ENCODE measurements at places on chromosomes 4 and X.

DNA sequence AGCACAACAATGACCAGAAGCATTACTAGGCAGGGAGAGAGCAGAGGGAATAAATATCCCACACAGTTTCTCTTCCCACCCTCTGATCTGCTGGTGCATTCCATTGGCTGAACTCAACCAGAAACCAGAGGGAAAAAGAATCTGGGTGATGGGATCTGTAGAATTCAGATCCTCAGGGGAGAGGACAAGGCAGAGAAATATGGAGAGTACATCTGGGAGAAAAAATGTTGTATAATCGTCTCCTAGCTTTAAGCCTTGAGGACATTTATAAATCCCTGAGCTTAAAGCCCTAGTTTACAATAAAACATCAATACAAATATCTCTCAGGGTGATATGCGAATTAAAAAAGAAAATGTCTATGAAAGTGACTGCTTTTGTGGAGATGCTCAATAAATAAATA is 368.1 kb upstream of the MAD2L1 start:
- no peak for DNase-seq

DNA sequence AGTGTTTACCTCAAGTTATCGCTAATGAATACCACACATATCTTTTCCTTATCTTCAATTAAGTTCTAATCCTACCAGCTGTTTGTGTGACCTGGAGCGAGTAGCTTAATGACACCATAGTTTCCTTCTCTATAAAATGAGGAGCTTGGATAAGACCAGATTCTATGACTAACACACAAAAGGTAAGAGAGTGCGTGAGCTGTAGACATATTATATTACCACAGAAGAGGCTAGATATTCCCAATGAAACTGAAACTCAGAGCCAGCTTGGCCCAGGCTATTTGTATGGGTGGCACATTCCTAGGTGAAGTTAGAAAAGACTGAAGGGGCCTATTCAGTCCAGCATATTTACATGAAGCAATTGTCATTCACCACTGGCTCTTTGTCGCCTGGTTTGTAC is 30.2 kb downstream of the ASB5 start:
- no peak for DNase-seq

DNA sequence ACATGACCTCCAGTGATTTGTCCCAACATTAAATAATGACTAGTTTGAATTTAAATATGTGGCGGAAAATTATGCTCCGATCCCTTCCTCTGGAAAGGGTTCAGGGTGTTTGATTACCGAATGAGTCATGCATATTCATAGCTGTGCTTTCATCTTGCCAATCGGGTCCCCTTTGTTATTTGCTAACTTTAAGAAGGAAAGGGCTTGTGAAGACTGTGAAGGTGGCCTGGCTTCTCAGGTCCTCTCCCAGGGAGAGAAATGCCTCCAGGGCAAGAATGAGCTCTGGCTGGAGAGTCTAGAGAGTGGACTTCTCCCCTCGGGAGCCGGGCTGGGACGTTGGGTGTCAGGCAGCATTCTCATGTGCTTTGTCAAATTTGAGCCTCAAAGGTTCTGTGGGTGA is 155.5 kb upstream of the PSAPL1 start:
- DNase-seq: no peak

DNA sequence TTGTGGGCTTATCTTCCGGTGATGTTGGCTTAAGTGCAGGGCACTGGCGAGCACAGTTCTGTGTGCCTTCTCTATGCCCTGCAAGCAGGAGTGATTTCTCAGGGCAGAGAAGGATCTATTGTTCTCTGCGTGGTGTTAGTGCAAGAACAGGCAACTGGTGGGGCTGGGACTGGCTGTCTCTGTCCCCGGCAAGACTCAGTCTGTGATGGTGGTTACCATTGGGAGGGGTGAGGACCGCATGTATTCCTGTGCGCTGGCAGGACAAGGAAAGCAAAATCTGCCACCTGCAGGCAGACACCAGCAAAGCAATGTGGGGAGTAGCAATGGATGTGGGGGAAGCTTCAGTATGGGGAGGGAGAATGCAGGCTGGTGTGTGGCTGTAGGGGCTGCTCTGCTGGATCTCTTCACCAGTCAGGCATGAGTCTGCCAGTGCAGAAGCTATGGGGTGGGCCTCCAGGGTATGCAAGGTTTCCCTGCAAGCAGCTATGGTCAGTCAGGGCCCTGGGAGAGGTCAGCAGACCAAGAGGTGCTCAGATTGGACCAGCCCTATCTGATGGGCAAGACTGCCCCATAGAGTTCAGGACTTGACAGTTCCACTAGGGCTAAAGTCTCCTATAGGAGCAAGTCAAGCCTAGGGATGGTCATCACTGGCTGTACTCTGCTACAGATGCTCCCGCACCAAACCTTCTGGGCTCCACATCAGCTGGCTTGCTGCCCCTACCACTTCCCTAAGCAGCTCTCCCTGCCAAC is 16.8 kb downstream of the PF4 start:
- DNase-seq: no peak

DNA sequence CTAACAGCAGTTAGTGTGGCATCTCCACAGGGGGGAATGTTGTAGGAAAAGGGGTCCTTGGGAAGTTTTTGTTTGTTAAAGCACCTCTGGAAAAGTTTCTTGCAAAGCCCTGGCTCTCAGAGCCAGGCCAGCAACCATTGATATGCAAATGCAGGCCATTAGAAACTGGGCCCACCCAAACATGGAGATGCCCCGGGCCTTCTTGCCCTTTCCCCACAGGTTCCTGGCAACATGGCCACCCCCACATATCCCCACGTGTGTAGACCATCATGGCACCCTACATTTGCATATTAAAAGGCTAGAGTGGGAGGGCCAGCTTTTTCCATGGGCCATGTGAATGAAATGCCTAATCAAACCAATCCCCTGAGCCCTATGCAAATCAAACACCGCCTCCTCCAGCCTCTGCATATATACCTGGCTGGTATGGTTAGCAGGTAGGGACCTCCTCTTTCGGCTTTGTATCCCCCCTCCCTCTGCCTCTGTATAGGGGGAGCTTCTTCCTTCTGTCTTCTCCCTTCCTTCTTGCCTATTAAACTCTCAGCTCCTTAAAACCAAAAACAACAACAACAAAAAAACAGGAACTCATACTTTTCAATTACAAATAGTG is 44.0 kb upstream of the ZCCHC13 start:
- DNase-seq: no peak

- DNase-seq: no peak
Observed at GRCh38 chr4:139574641-139575040, 18.6 kb upstream of the SETD7 start.

- no peak for DNase-seq
Observed at GRCh38 chr4:117376692-117377091, 291.3 kb upstream of the TRAM1L1 start.

- no peak for DNase-seq
Observed at GRCh38 chr4:54784161-54784671, 126.5 kb downstream of the KIT start.

DNA sequence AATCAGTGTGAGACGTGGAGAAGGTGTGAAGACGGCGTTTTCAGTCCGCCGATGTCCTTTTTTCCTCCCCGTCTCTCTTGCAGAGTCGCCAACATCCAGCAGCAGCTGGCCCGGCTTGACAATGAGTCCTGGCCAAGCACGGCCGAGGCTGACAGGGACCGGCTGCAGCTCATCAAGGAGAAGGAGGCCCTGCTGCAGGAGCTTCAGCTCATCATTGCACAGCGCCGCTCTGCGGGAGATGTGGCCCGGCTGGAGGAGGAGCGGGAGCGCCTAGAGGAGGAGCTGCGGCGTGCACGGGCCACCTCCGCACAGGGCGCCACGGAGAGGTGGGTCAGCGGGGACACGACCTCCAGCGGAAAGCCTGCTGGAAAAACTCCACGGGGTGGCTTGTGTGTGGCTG is 47.1 kb upstream of the CLCN4 start:
- DNase-seq: no peak

- no peak for DNase-seq
Observed at GRCh38 chr4:93184053-93184452, 644.5 kb upstream of the ATOH1 start.

DNA sequence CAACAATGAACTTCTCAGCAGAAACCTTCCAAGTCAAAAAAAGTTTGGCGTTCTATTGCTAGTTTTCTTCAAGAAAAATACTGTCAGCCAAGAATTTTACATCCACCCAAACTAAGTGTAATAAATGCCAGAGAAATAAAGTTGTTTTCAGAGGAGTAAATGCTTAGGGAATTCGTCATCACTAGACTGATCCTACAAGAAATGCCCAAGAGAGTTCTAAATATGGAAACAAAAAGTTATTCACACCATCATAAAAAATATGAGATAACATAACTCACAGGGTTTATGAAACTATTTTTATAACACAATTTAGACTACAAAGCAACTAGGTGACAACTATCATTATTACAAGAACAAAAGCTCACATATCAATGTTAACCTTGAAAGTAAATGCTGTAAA is 259.5 kb upstream of the GABRA2 start:
- DNase-seq: no peak

- no peak for DNase-seq
Observed at GRCh38 chr4:27366104-27366823, 505.6 kb downstream of the STIM2 start.

DNA sequence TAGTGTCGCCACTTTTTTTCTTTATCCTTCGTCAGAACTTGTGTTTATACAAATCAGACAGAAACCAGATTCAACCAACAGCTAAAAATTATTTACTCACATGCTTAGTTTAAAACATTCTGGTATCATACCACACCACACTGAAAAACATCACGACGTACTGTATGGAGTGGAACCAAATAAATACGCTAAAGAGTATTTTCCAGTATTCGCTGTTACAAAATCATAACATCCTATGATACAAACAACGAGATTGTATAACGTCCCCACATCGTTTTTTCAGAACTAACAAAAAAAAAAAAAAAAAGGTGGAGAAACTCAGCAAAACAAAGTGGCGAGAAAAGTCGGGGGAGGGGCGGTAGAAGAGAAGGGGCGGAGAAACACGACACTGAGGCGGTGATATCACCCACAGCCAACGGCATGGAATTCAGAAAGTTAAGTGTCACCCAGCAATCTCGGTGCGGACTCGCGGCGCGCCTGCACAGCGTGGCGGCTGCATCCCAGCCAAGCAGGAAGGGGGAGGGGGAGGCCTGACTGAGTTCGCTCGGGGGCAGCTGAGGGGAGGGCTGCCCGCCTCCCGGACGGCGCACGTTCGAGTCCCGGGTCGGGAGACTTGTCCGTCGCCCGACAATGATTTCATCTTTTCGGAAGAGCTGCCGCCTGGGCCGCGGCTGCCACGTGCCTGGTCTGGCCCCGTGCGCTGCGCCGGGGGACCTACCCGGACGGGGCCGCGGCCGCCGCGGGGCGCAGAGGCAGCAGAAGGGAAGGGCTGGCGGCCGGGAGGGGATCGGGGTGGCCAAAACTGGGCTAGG is 920 bp downstream of the SETD7 start:
- DNase-seq: peak; percentile 72

- DNase-seq: no peak
Observed at GRCh38 chr4:121888134-121888533, 17.9 kb upstream of the BBS7 start.

DNA sequence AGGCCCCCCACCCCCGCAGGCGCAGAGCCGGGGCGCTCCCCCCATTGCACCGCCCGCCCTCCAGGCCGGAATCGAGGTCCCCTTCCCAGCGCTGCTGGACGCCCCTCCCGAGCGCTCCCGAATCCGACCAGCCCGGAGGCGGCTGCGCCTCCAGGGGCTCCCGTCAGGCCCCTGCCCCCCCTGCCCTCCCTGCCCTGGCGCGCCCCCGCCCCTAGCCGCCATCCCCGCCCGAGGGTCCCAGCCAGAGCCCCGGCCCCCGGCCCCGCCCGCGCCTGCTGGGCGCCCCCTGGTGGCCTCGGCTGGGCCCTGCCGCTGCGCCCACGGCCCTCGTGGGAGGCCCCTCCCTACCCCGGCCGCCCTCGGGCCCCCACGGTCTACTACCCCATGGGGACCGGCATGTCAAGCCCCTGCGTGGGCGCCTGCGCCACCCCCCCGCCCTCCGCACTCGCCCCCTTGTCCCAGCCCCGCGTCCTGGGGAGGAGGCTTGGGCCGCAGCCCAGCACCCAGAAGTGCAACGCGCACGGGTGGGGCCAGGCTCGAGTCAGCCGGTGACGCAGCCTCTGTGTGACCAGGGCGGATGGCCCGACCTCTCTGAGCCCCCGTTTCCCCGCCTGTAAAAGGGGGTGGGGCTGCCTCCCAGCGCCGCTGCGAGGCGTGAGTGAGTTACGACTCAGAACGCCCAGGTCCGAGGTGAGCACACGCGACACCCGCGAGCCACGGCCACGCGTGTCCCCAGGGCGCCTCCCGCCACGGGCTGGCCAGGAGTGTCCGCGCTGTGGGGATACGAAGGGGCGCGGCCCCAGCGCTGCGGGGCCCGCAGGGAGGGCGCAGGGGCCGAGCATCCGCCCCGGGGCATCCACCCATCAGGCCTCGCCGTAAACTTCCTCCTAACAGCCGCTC is 104.9 kb downstream of the FAM53A start:
- peak; percentile 72 for DNase-seq

DNA sequence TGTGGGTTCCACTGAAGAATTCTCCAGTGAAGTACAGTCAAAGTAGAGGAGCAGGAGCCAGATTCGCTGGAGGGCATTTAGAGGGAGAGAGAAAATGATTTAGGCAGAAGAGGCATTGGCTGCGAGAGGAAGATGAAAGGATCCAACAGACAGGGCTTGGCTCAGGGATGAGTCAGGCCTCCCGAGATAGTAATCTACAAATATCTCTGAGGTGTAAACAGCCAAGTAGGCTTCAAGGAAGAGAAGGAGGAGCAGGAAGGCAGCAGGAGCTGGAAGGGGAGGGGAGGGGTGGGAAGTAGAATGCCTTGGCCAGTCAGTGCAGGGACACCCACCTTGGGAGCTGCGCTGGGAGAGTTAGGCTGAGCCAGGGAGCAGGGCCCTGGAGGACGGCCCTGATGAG is 55.5 kb downstream of the PJA1 start:
- DNase-seq: no peak

GRCh38 chr4:53558065-53558801 is 33.1 kb downstream of the LNX1 start:
- DNase-seq: no peak

- DNase-seq: no peak
Observed at GRCh38 chrX:10089378-10089795, 67.4 kb upstream of the CLCN4 start.

DNA sequence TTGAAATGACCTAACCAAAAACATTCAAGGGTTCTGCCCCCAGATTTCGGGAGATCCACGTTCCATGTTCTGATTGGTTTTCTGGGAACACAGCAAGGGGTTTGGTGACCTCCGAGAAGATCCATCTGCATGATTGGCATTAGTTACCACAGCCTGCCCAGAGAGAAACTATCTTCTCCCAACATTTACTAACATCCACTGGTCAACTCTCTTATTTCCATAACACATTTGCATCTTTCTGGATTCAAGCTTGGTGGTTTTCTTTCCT is 15.6 kb downstream of the SHOX start:
- DNase-seq: no peak

All from stimulated activated CD4-positive, alpha-beta T cell treated with anti-CD3 and anti-CD28 coated beads, Interleukin-4, amount 100 ng/mL, for 4 hours (primary cell).